ENCODE measurements at places on chromosomes 1 and 21.

- no peak for DNase-seq
Observed at GRCh38 chr1:207017615-207018559, 14.7 kb downstream of the C1orf116 start.

- DNase-seq: no peak
Observed at GRCh38 chr1:157982136-157982535, 11.3 kb upstream of the KIRREL1 start.

GRCh38 chr1:158056498-158056897, 63.1 kb downstream of the KIRREL1 start:
- no peak for DNase-seq

DNA sequence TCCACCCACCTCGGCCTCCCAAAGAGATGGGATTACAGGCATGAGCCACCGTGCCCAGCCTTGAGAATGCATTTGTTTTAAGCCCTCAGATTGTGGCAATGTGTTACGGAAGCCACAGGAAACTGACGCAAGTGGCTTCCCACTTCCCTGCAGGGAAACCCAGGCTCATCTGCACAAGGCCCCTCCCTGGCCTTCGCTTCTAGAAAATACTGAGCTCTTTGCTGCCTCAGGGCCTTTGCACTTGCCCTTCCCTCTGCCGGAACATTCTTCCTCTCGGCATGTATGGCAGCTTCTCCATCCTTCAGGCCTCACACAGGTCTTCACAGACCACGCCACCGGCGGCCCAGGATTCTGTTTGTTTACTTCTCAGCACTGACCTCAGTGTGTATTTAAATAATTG, 137.0 kb upstream of the TMEM51 start:
- DNase-seq: no peak

GRCh38 chr21:46250146-46250725, 21.7 kb upstream of the LSS start:
- DNase-seq: no peak

DNA sequence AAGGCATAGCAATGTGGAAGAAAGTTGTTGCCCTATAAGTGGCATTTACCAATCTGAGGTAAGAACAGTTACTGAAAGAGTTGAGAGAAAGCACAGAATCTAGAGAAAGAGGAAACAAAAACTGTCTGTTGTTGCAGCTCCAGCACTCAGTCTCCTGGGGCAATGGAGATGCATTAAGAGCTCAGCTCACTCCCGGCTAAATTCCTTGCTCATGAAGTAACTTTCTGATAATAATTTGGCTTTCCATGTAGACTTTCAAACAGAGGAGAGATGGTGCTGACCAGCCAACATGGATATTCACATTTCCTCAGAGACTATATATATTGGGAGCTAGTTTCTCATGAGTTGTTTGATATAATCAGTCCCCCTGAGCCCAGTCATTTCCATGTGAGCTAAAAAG, 135.3 kb downstream of the GDAP2 start:
- DNase-seq: no peak

- DNase-seq: no peak
Observed at GRCh38 chr1:214899908-214900460, 182.6 kb upstream of the KCNK2 start.

- no peak for DNase-seq
Observed at GRCh38 chr1:25795211-25795610, 4.8 kb upstream of the SELENON start.

DNA sequence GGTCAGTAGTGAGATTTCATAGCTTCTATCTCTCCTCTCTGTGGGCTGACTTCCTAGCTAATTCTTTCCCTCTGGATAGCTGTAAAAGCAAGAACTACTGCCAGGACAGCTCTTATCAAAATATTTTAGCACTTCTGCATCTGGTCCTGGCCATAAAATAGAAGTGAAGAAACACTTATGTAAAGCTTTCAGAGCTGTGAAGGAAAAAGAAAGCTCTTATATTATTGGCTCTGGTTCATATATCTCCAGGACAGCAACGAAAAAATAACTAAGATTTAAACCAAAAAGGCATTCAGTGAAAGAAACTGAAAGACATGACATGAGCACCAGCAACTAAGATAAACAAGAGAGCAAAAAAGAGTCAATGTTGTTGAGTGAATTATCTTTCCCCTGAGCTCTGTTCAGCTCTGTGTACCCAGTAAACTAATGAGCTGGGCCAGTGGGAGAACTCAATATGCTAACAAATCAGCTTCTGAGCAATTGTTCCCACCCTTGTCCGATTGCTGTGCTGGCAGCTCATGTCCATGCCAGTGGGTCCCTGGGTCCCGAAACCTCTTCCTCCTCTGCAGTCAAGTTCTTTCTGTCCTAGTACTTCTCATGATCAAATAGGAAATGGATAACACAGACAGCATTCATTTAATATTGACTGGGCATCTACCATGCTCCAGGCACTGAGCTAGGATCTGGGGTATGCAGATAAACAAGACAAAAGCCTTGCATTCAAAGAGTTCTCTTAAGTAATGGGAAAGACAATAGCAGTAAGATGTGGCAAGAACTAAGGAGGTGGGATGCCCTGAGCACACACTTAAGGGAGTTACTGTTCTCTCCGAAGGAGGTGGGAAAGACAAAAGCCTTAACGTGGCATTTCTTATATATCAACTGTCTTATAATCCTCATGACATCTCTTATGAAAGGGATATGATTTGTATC, 45.3 kb upstream of the MAN1A2 start:
- no peak for DNase-seq
